ENCODE measurements at places on chromosomes 5 and 9.

DNA sequence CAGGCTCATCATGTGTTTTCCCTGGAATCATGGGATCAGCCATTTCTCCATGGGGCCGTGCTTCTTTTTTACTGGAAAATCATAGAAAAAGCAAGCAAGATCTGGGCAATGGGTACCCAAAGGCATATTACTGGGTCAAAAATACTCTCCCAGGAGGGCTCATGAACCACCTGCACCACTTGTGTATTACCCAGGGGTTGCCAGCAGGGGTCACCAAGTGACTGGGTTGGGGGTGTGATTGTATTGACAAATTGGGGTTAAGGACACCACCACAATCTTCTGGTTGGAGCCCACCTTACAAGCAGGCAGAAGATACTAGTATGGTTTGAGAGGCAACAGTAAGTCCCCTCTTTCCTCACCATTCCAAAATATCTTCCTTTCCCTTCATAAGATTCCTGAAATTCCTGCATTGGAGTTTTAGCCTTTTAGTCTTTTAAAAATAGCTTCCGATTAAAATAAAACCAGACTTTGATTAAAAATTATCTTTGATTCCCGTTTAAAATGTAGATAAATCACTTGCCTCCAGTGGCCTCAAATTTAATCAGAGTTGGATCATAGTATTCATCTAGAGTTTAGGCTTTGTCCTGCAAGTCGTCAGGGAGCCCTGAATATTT lies 603.3 kb downstream of the KIF4B start:
- peak; percentile 52 for DNase-seq

DNA sequence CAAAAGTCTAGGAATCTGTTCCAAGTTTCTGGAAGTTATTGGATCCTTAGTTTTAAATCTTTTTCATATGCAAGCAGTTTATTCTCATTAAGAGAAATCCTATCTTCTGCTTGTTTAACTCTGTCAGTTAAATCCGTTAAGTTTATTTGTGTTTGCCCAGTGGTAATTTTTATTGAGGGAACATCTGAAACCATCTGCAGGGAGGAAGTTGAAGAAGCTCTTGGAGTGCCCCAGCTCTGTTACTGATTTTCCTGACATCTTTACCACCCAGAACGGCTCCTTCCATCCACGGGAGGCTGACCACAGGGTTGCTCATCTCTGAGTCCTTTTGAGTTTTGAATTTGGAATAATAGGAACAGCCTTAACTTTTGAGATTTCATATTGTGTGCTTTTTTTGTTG lies 99.9 kb upstream of the ZNF618 start:
- no peak for DNase-seq

DNA sequence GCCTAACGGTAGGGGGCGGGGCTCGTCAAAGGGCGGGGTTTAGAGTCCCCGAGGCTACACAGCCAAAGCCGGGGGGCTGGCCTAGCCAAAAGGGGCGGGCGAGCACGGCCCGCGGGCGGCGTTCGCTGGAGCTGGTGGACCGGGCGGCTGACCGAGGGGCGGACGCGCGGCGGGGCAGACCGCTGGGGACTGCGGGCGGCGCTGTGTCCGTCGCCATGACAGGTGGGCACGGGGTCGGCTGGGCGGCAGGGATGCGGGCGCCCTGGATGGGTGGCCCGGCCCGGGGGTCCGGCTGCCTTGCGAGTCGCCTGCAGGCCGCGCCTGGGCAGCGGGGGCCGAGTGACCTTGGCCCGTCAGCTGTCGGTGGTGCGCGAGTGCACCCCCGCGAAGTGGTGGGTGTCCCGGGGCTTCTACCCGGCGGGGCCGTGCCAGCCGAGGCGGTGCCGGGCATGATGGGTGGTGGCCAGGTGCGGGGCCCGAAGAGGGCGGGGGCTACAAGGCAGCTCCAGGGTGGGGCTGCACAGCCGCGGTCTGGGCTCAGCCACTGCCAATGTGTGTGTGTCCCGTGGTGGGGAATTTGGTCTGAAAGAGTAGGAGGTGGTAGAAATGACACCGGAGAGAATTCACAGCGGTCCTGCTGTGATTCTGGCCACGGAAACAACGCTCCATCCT lies at the start of gene CARD19:
CARD19 (plus strand) TSS at position 87 of the 672 bp plus-strand sequence; CDS start at position 216, 129 bp downstream.
- DNase-seq, result peak; percentile 27

- DNase-seq, result no peak
These were observed 526.9 kb downstream of the BNC2 start for GRCh38 chr9:16343249-16344237.

- no peak for DNase-seq
These were observed 518.9 kb downstream of the PRELID2 start for GRCh38 chr5:145316282-145316681.

DNA sequence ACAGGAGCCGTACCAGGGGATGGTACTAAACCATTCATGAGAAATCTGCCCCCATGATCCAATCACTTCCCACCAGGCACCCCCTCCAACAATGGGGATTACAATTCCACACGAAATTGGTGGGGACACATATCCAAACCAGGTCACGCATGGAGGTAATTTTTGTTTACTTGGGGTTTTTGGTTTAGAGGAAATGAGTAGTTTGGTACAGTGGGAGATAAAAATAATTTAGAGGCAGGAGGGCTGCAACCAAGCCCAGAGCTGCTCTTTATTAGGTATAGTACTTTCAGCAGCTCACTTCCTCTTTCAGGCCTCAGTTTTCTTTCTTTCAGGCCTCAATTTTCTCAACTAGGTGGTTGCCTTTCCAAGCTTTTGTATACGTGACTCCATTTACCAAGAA lies 23.2 kb downstream of the PRUNE2 start:
- no peak for DNase-seq

- peak; percentile 51 for DNase-seq
These were observed 10.3 kb downstream of the TRIM32 start for GRCh38 chr9:116697362-116697761.

- no peak for DNase-seq
These were observed 1.2 kb upstream of the NIPAL4 start for GRCh38 chr5:157458835-157459234.

DNA sequence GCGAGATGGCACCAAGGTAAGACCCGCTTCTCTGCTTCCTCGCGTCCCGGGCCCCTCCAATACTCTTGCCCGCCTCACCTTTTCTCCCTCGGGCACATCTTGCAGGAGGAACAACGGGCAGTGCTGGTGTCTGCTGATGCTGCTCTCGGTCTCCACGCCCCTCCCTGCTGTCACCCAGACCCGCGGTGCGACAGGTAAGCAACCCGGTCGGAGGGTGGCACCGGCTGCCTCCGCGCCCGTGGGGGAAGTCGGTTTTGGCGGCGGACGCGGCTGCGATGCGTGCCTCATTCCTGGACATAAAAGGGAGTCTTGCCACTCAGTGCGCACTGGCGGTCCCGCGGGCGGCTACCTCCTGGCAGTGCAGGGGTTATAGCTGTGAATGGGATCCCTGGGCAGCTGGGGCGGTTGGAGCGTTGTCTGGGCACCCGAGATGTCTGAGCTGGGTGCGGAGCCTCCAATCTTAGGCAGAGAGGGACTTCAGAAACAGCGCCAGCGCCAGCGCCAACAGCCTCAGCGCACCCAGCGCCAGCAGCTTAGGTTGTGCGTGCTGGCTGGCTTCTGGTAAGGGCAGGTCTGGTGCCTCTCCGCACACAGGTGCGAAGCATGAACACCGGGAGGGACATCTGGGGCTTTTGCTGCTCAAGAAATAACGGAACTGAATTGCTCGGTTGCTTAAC lies 488 bp downstream of the COL15A1 start:
- no peak for DNase-seq
